ENCODE measurements at places on chromosomes 5 and 9. TPM values are rescaled to one million over a fixed set of nuclear protein-coding genes. Genes with fewer than 3 reads are reported as not detected.

DNA sequence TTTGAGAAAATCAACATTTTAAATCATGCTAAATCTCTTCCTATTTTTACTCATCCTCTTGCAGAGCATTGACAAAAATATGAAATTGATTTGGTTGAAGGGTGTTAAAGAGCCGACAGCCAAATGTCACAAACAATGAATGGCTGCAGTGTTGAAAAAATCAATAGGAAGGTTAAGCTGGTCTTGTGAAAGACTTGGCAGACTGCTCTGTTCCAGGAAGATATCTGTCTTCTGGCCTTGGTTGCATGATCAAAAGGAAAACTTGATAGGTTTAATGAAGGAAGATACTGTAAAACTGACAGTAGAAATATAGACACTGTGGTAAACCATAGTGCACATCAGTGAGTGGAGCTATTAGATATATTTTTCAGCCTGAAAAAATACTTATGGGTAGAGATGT lies 103.6 kb downstream of the PBX3 start:
- H3K4me1 ChIP-seq, result peaks cover 18% of the 10 kb centered on the region
- no peak for DNase-seq
- H3K27ac ChIP-seq, result no peak overlapping the region
- H3K27me3 ChIP-seq, result no peaks in the 10 kb centered on the region
- H3K36me3 ChIP-seq, result 0 out of 2 replicates have a peak, but pooled peaks cover 2% of the 10 kb centered on the region
- no peak overlapping the region for H3K4me3 ChIP-seq

- H3K27me3 ChIP-seq, result no peaks in the 10 kb centered on the region
- no peak for DNase-seq
- no peaks in the 10 kb centered on the region for H3K4me1 ChIP-seq
- no peaks in the 10 kb centered on the region for H3K36me3 ChIP-seq
Observed at GRCh38 chr5:82613891-82614290, 335.7 kb upstream of the RPS23 start.

DNA sequence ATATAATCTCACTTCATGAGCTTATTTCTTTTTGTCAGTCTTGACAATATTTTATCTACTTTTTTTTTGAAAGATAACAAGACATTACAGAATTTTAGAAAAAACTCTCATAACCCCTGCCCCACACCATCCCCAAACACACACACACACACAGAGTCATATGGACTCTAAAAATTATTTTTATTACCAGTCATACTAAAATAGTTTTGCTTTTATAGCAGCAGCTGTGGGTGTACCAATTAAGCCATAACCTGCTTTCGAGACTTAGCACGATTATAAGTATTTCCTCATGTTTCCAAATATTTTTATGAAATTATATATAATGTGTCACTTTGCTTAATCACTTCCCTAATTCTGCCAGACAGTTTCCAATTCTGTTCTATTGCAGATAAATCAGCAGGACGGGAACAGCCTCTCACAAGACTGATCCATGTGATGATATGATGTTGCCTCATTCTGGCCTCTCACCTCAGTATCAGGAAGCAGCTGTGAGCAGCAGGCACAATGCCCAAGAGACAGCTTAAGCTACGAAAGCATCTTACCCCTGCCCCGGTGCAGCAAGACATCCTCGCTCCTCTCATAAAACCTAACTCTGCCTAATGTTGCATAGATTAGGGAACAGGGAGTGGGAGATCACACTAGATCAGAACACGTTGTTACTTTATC lies 7.0 kb downstream of the PDCL start:
- no peak overlapping the region for H3K4me3 ChIP-seq
- peaks cover 10% of the 10 kb centered on the region for H3K4me1 ChIP-seq
- no peak for DNase-seq
- H3K27me3 ChIP-seq, result no peaks in the 10 kb centered on the region
- no peak overlapping the region for H3K27ac ChIP-seq

GRCh38 chr9:79129865-79130480 lies 441.8 kb upstream of the TLE4 start:
- no peak overlapping the region for H3K27ac ChIP-seq
- H3K36me3 ChIP-seq, result no peaks in the 10 kb centered on the region
- DNase-seq, result peak; percentile 2
- H3K4me1 ChIP-seq, result no peaks in the 10 kb centered on the region
- no peaks in the 10 kb centered on the region for H3K27me3 ChIP-seq
- H3K4me3 ChIP-seq, result no peak overlapping the region

- H3K27ac ChIP-seq, result no peak overlapping the region
- no peaks in the 10 kb centered on the region for H3K27me3 ChIP-seq
- no peak overlapping the region for H3K4me3 ChIP-seq
- H3K4me1 ChIP-seq, result no peaks in the 10 kb centered on the region
- H3K36me3 ChIP-seq, result peaks cover 19% of the 10 kb centered on the region
Observed at GRCh38 chr9:36632892-36633291, 60.2 kb downstream of the MELK start.

- no peaks in the 10 kb centered on the region for H3K27me3 ChIP-seq
- no peaks in the 10 kb centered on the region for H3K36me3 ChIP-seq
- no peaks in the 10 kb centered on the region for H3K4me1 ChIP-seq
- no peak overlapping the region for H3K4me3 ChIP-seq
Observed at GRCh38 chr9:8553444-8553843, 753.9 kb upstream of the DMAC1 start.

DNA sequence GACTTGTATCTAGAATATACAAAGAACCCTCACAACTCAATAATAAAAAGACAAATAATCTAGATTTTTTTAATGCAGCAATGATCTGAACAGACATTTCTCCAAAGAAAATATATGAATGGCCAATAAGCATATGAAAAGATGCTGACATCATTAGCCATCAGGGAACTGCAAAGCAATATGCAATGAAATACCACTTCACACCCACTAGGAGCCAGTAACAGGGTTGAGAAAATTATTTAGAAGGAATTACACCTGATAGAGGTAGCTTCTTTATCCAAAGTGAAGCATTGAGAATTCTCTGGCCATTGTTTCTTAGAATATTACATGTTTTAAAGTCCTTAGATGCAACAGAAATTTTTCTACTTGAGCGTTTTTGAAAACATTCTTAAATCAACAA lies 316.9 kb downstream of the KCNN2 start:
- DNase-seq, result no peak
- H3K27ac ChIP-seq, result no peak overlapping the region
- no peaks in the 10 kb centered on the region for H3K4me1 ChIP-seq
- no peaks in the 10 kb centered on the region for H3K36me3 ChIP-seq

PLPP7 gene
- total RNA-seq, result 3.3 TPM
